Memory B cell (primary cell): ENCODE measurements at places on chromosomes 7 and 10.

DNA sequence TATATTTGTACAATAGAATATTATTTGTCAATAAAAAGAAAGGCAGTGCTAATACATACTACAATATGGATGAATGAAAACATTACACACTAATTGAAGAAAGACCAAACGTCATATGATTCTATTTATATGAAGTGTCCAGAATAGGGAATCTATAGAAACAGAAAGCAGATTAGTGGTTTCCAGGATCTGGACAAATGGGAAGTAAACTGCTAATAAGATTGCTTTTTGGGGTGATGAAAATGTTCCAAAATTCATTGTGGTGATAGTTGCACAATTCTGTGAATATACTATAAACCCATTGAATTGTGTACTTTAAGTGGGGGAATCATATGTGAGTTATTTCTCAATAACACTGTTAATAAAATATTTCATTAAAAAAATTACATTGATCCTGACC lies 78.2 kb upstream of the IFRD1 start:
- no peaks in the 10 kb centered on the region for H3K4me1 ChIP-seq
- no peak for DNase-seq
- no peak overlapping the region for H3K27ac ChIP-seq
- peaks cover 1% of the 10 kb centered on the region for H3K27me3 ChIP-seq
- no peak overlapping the region for H3K4me3 ChIP-seq
- H3K36me3 ChIP-seq: no peaks in the 10 kb centered on the region

DNA sequence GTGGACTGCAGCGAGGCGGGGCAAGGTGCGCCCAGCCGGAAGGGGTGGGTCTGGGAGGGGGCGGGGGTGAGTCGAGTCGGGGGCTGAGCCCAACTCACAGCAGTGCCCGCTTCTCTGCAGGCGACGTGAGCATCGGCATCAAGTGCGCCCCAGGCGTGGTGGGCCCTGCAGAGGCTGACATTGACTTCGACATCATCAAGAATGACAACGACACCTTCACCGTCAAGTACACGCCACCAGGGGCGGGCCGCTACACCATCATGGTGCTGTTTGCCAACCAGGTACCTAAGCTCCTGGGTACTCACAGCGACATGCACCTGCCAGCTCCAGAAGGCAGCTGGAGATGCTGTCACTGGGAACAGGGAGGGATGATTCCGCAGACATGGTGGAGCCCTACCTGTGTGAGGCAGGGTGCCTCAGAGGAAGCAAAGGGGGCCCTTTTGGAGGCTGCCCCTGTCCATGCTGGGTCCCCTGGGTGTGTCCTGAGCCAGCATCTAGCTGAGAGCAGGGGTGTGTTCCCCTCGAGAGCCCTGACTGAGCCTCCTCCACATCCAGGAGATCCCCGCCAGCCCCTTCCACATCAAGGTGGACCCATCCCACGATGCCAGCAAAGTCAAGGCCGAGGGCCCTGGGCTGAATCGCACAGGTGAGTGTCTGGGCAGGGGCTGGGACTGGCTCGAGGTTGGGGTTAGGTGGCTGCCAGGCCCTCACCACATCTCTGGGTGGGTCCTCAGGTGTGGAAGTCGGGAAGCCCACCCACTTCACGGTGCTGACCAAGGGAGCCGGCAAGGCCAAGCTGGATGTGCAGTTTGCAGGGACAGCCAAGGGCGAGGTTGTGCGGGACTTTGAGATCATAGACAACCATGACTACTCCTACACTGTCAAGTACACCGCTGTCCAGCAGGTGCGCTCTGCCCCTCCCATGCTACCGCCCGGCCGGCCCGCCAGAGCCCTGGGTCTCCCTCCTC lies 12.8 kb downstream of the FLNC start:
- H3K4me1 ChIP-seq: peaks cover 8% of the 10 kb centered on the region
- peaks cover 4% of the 10 kb centered on the region for H3K27me3 ChIP-seq
- no peaks in the 10 kb centered on the region for H3K36me3 ChIP-seq
- no peak overlapping the region for H3K4me3 ChIP-seq

DNA sequence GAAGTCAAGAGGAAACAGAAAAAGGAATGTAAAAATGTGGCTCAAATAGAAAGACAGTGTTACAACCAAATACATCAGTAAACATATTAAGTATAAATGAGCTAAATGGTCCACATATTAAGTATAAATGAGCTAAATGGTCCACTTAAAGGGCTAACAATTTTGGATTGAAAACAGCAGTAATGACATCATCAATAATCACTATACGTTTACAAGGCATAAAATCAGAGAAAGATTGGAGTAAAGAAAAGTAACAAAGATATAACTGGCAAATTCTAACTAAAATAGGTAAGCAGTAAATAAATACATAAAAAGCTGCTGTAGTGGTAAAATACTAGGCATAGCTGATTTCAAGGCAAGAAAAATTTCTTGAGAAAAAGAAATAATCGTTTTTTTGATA lies 1298.4 kb upstream of the CELF2 start:
- no peaks in the 10 kb centered on the region for H3K27me3 ChIP-seq
- H3K4me1 ChIP-seq: no peaks in the 10 kb centered on the region
- no peaks in the 10 kb centered on the region for H3K36me3 ChIP-seq

- H3K4me1 ChIP-seq: no peaks in the 10 kb centered on the region
- DNase-seq: no peak
- H3K4me3 ChIP-seq: no peak overlapping the region
- no peak overlapping the region for H3K27ac ChIP-seq
Measured at GRCh38 chr7:21550821-21551531, 8.1 kb downstream of the DNAH11 start.

- no peaks in the 10 kb centered on the region for H3K27me3 ChIP-seq
- peaks cover 27% of the 10 kb centered on the region for H3K4me1 ChIP-seq
- no peak for DNase-seq
- H3K36me3 ChIP-seq: peaks cover 11% of the 10 kb centered on the region
Measured at GRCh38 chr7:133053321-133053891, 28.5 kb downstream of the CHCHD3 start.

- H3K27ac ChIP-seq: no peak overlapping the region
- H3K27me3 ChIP-seq: no peaks in the 10 kb centered on the region
- peaks cover 19% of the 10 kb centered on the region for H3K4me1 ChIP-seq
- no peak for DNase-seq
- H3K36me3 ChIP-seq: peaks cover 12% of the 10 kb centered on the region
Measured at GRCh38 chr10:119754085-119754484, 28.2 kb downstream of the INPP5F start.

GRCh38 chr7:46201961-46202360 lies 280.9 kb upstream of the IGFBP3 start:
- DNase-seq: no peak
- no peaks in the 10 kb centered on the region for H3K4me1 ChIP-seq
- H3K27me3 ChIP-seq: peaks cover 2% of the 10 kb centered on the region
- H3K4me3 ChIP-seq: no peak overlapping the region

- H3K36me3 ChIP-seq: peaks cover 37% of the 10 kb centered on the region
- no peak overlapping the region for H3K4me3 ChIP-seq
- H3K4me1 ChIP-seq: no peaks in the 10 kb centered on the region
- no peaks in the 10 kb centered on the region for H3K27me3 ChIP-seq
- no peak for DNase-seq
Measured at GRCh38 chr7:70785427-70785826, 346.5 kb upstream of the GALNT17 start.

GRCh38 chr7:116258734-116259133 lies 48.4 kb downstream of the TES start:
- peaks cover 5% of the 10 kb centered on the region for H3K4me1 ChIP-seq
- H3K4me3 ChIP-seq: no peak overlapping the region
- peak; percentile 46 for DNase-seq
- no peaks in the 10 kb centered on the region for H3K27me3 ChIP-seq
- H3K36me3 ChIP-seq: peaks cover 15% of the 10 kb centered on the region

DNA sequence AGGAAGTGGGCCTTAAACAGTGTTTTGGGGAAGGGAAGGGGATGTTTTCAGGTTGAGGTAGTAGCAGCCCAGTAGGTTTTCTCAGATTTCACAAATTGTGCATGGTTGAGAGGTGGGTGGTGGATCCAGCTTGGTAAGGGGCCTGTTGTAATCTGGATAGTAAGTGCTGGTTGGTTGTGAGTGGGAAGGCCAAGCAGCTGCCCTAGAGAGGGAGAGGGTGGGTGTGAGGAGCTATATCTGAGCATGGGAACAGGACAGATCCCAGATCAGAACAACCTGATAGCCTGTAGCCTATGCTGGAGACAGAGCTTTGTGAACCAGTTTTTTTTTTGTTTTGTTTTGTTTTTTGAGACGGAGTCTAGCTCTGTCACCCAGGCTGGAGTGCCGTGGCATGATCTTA lies 53.9 kb upstream of the ZMIZ2 start:
- peaks cover 3% of the 10 kb centered on the region for H3K4me1 ChIP-seq
- H3K4me3 ChIP-seq: no peak overlapping the region
- H3K27ac ChIP-seq: no peak overlapping the region
- no peaks in the 10 kb centered on the region for H3K27me3 ChIP-seq
- peaks cover 49% of the 10 kb centered on the region for H3K36me3 ChIP-seq

GRCh38 chr10:122188706-122189105 lies 82.4 kb upstream of the BTBD16 start:
- H3K36me3 ChIP-seq: no peaks in the 10 kb centered on the region
- H3K4me1 ChIP-seq: no peaks in the 10 kb centered on the region
- DNase-seq: no peak
- no peak overlapping the region for H3K4me3 ChIP-seq

GRCh38 chr10:47366181-47366631 lies 17.9 kb downstream of the ZNF488 start:
- no peak overlapping the region for H3K27ac ChIP-seq
- H3K4me1 ChIP-seq: peaks cover 2% of the 10 kb centered on the region
- DNase-seq: no peak

GRCh38 chr7:54544527-54545240 lies 2.5 kb downstream of the VSTM2A start:
- no peak overlapping the region for H3K4me3 ChIP-seq
- H3K27ac ChIP-seq: no peak overlapping the region

- peaks cover 4% of the 10 kb centered on the region for H3K27me3 ChIP-seq
- no peaks in the 10 kb centered on the region for H3K36me3 ChIP-seq
- H3K4me1 ChIP-seq: peaks cover 2% of the 10 kb centered on the region
- no peak for DNase-seq
Measured at GRCh38 chr7:3436746-3437145, 135.7 kb downstream of the SDK1 start.

DNA sequence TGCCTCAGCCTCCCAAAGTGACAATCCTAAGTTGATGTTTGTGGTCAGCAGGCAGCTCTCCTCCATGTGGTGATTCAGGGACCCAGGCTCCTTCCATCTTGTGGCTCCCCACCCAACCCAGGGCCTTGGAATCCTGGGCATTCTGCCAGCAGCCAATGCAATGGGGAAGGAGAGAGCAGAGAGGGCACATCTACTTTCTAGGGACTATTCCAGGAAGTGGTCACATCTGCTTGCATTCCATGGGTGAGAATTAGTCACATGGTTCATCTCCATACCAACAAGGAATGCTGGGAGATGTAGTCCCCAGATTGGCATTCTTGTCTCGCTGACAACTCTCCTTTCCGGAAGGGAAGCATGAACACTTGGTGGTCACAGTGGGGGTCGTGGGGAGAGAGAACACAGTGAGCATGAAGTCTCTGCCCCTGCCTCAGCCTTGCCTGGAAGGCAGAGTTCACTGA lies 9.9 kb upstream of the SRRM3 start:
- H3K4me1 ChIP-seq: peaks cover 3% of the 10 kb centered on the region
- H3K36me3 ChIP-seq: no peaks in the 10 kb centered on the region
- H3K4me3 ChIP-seq: no peak overlapping the region
- DNase-seq: no peak
- H3K27me3 ChIP-seq: peaks cover 20% of the 10 kb centered on the region

DNA sequence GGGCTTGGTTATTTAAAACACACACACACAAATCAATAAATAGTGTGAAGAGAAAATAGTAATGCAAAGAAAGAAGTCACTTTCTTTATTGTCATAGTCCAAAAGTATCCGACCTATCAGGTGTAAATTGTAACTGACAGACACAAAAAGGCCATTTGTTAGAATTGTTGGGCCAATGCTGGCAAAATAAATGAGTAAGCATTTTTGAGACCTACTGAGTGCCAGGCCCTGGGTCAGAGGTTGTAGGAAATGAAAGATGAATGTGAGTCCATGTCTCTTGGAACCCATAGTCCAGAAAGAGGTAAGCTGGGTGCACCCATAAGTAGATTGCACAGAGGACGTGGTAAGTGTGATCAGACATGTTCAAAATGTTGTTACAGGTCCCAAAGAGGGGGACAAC lies 13.5 kb upstream of the EGR2 start:
- no peak for DNase-seq
- H3K4me1 ChIP-seq: peaks cover 6% of the 10 kb centered on the region
- H3K4me3 ChIP-seq: no peak overlapping the region

DNA sequence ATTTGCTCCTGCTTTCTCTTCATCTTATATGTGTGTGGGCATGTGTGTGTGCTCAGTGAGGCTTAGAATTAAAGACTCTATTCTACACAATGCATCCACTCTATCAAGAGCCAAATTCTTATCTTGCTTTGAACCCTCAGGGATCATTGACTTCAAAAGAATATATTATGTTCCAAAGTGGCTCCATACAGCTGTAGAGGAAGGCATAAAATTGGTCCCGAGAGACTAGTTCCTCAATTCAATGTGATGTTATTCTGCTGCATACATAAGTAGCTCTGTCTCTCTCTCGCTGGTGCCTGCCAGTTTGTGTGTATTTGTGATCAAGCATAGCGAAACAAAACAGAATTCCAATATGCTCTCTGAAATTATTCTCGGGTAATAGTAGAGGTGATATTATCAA lies 997.9 kb upstream of the POT1 start:
- H3K27me3 ChIP-seq: no peaks in the 10 kb centered on the region
- no peak overlapping the region for H3K27ac ChIP-seq
- DNase-seq: no peak
- no peaks in the 10 kb centered on the region for H3K4me1 ChIP-seq

- H3K4me3 ChIP-seq: no peak overlapping the region
- peaks cover 10% of the 10 kb centered on the region for H3K27me3 ChIP-seq
- peaks cover 2% of the 10 kb centered on the region for H3K36me3 ChIP-seq
- H3K27ac ChIP-seq: no peak overlapping the region
Measured at GRCh38 chr7:24725554-24726241, 31.6 kb downstream of the GSDME start.

GRCh38 chr7:131039355-131039762 lies 288.3 kb upstream of the MKLN1 start:
- no peaks in the 10 kb centered on the region for H3K27me3 ChIP-seq
- no peak for DNase-seq
- peaks cover 31% of the 10 kb centered on the region for H3K4me1 ChIP-seq
- peak overlapping the region; percentile 56 for H3K27ac ChIP-seq
- H3K4me3 ChIP-seq: no peak overlapping the region

- H3K27ac ChIP-seq: no peak overlapping the region
- H3K27me3 ChIP-seq: no peaks in the 10 kb centered on the region
- DNase-seq: no peak
- no peak overlapping the region for H3K4me3 ChIP-seq
- H3K36me3 ChIP-seq: peaks cover 27% of the 10 kb centered on the region
Measured at GRCh38 chr7:5646846-5647245, 134.6 kb downstream of the RNF216 start.

DNA sequence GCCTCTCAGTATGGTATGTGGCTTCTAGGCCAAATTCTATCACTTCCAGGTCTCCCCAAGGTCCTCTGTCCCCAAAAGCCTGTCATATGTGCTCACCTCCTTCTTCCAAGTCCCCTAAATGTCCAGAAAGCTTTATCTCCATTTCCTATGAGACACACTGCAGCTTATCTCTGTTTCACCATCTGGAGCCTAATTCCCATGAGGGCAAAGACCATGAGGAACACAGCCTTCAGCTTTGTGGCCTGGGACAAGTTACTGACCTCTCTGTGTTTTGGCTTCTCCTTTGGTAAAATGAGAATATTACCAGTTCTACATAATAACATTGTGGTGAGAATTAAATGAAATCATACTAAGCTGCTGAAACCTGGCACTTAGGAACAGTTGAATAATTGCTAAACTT lies 19.2 kb downstream of the ST8SIA6 start:
- no peak overlapping the region for H3K27ac ChIP-seq
- peaks cover 16% of the 10 kb centered on the region for H3K27me3 ChIP-seq
- DNase-seq: no peak
- no peak overlapping the region for H3K4me3 ChIP-seq
- H3K36me3 ChIP-seq: peaks cover 2% of the 10 kb centered on the region
- H3K4me1 ChIP-seq: peaks cover 9% of the 10 kb centered on the region
